ENCODE measurements at places on chromosomes 3 and 15.

DNA sequence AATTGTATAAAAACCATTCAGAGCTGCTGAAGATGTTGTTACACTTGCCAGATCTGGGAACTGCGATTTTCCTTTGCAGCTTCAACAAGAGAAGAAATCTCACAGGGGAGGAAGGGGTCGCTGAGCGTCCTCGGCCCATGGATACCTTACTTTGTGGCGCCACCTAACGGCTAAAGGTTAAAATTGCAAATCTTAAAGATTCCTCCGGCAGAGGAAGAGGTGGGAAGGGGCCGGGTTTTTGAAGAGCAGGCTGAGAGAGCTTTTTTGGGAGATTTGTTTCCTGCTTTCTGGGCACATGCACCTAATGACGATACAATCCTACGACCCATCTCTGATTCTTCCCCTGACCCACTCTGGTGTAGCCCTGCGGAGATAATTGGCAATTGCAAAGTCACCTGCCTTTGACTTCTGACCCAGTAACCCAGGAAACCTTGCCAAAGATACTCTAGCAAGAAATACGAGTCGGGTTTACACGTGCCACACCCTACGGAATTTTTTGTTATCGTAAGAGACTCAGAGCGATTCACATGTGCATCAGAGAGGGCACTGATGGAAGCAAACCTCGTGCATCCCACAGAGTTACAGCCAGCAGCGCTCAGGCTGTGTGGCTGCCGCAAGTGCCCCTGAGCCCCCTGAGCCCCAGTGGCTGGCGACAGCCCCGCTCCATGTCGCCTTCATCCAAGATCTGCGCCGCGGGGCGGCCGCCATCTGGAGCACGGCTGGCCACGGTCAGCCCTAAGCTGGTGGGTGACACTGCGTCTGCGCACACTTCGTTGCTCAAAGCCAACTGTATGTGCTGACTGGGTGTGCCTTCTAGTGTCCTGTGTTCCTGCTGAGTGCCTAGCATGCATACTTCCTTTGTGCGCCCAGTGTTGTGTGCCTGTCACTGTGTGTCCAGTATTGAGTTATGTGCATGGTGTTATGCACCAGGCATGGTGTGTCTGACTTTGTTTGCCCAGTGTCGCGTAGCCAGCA is 55.2 kb upstream of the CHRNA7 start:
- H3K36me3 ChIP-seq, result no peaks in the 10 kb centered on the region
- H3K4me1 ChIP-seq, result no peaks in the 10 kb centered on the region
- no peak overlapping the region for H3K4me3 ChIP-seq
- no peaks in the 10 kb centered on the region for H3K27me3 ChIP-seq

DNA sequence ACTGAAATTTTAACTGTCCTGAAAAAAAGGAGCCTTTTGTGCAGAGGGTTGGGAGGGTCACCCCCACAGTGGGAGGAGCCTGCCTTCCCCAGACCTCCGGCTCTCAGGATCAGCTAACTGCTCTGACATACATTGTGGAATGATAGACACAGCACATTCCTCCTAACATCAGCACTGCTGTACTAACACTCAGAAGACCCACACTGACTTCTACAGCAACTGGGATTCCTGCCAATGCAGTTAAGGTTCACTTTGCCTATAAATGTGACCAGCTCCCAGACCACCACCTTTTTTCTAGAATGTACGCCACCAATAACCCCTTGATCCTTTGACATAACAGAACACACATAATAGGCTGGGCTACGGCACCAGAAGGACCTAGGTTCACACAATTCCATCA is 3.2 kb downstream of the CPEB1 start:
- no peaks in the 10 kb centered on the region for H3K27me3 ChIP-seq
- no peak overlapping the region for H3K27ac ChIP-seq
- H3K36me3 ChIP-seq, result no peaks in the 10 kb centered on the region
- peaks cover 7% of the 10 kb centered on the region for H3K4me1 ChIP-seq
- H3K4me3 ChIP-seq, result no peak overlapping the region
- no peak for DNase-seq

DNA sequence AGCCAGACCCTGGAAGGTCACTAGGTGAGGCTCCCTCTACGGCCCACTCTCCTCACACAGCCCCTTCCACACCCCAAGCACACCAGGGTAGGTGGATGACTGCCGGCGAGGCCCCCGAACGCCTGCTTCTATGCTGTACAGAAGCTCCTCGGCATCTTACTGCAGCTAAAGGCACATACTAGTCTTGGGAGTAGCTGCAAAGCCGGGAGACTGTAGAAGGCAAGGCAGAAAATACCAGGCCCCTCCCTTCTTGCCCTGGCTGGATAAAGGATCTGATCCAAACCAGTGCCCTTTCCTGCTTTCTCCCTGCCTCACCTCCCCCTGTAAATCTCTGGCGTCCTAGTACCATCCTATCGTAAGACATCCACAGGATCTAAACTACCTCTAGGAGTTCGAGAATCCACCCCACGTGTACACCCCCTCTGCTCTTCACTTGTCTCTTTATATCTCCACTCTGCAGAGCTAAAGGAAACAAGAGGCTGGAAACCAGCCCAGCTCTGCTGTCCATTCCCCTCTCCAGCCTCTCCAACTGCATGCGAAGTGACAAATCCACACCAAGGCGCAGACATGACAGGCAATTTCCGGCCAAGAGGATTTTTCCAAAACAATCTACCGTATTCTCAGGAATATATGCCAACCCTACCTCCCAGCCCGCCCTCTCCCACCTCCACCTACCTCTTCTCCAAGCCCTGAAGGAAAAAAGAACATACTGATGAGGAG is 11.8 kb downstream of the TNK2 start:
- H3K27me3 ChIP-seq, result no peaks in the 10 kb centered on the region
- no peaks in the 10 kb centered on the region for H3K36me3 ChIP-seq
- H3K4me3 ChIP-seq, result no peak overlapping the region
- peaks cover 5% of the 10 kb centered on the region for H3K4me1 ChIP-seq

- no peak overlapping the region for H3K27ac ChIP-seq
- H3K27me3 ChIP-seq, result no peaks in the 10 kb centered on the region
- H3K4me1 ChIP-seq, result no peaks in the 10 kb centered on the region
- H3K4me3 ChIP-seq, result no peak overlapping the region
Measured at GRCh38 chr3:115500795-115501194, 122.5 kb upstream of the GAP43 start.

DNA sequence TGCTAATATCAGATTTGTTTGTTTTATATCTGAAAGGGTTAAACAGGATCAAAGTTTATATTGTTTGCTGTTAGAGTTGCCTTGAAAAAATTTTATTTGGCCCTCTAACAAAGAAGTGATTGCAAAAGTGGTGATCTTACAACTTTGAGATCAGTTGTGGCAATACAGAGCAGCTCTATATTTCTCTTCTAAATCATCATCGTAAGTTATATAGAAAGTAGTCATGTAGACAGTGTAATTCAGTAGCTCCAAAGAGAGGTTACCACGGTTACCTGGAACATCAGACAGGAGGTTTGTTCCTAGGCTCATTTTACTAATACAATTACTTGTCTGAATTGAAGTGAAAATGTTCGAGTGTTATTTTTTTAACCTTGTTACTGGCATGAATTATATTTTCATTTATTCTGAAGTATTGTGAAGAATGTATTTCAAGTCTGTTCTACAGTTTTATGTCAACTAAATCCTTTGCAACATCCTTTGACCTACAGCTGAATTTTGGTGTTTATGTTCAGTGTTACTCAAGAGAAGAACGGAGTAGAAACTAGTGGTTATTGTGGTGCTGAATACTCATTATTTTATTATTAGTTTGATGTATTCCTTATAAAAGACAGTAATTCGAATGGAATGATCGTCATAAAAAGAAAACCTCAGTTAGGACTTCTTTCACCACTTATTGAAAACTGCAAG is 214.2 kb downstream of the NAALADL2 start:
- no peak overlapping the region for H3K4me3 ChIP-seq
- no peak for DNase-seq
- no peaks in the 10 kb centered on the region for H3K36me3 ChIP-seq
- H3K27me3 ChIP-seq, result no peaks in the 10 kb centered on the region
- no peak overlapping the region for H3K27ac ChIP-seq

GRCh38 chr3:143306407-143306806 is 186.8 kb downstream of the CHST2 start:
- no peaks in the 10 kb centered on the region for H3K27me3 ChIP-seq
- no peaks in the 10 kb centered on the region for H3K4me1 ChIP-seq
- H3K27ac ChIP-seq, result no peak overlapping the region
- no peak overlapping the region for H3K4me3 ChIP-seq
- no peak for DNase-seq

GRCh38 chr15:39517122-39517855 is 63.6 kb upstream of the THBS1 start:
- H3K27me3 ChIP-seq, result no peaks in the 10 kb centered on the region
- no peak for DNase-seq
- no peaks in the 10 kb centered on the region for H3K4me1 ChIP-seq
- H3K4me3 ChIP-seq, result no peak overlapping the region
- no peaks in the 10 kb centered on the region for H3K36me3 ChIP-seq

DNA sequence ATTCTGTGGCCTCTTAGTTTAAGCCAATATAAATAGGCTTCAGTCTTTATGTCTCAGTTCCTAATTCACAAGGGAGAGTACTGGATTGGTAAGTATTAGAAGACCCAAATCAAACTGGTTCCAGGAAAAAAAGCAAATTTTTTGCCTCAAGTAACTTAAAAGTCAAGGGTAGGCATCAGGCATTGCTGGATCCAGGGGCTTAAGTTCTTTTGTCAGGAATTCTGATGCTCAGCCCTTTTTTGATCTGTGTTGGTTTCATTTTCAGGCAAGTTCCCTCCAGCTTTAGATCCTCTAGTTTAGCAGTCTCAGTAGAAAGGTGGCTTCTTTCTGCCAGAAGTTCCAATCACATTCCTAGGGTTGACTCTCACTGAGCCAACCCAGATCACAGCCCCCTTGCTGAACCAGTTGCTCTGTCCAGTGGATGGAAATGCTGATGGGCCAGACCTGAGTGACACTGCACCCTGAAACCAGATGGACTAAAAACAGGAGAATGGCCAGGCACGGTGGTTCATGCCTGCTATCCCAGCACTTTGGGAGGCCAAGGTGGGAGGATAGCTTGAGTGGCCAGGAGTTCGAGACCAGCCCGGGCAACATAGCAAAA is 253.5 kb downstream of the SHQ1 start:
- no peaks in the 10 kb centered on the region for H3K4me1 ChIP-seq
- no peak for DNase-seq
- no peak overlapping the region for H3K4me3 ChIP-seq
- no peak overlapping the region for H3K27ac ChIP-seq
